GM12878 (cell line): ENCODE measurements at places on chromosomes 5 and 9.

DNA sequence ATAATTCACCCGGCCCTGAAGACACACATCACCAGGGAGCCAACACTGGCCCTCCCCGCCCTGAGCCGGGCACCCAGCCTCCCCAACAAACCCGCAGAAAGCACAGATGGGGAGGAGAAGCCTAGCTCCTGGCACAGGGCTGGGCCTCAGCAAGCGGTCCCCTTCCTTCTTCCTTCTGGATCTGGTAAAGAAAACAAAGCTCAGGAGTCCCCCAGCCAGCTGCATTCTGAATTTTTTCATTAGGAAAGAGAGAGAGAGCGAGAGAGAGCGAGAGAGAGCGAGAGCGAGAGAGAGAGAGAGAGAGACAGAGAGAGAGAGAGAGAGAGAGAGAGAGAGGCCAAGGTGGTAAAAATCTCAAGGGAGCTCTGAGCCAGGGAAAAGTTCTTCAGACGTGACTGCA is 195.7 kb downstream of the CRB2 start:
- no peak for DNase-seq

- DNase-seq = no peak
These were observed 159.1 kb upstream of the ACOT12 start for GRCh38 chr5:81552852-81553566.

DNA sequence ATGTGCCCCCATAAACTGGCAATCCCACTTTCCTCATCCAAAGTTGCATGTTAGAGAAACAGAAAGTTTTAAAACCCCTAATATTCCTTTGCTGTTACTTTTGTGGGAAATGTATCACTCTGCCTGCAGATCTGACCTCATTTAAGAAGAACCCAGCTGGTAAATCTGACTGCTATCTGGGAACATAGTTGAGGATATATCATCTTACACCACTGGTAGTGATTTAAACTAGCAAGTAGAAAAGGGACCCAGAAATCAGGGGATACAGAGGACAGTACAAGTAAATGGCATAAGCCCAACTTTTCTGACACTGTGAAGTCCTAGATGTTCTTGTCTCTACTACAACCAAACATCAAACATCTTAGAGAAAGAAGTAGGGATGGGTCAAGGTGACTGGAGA is 1060.5 kb upstream of the DMAC1 start:
- no peak for DNase-seq

- DNase-seq = no peak
These were observed 5.6 kb downstream of the PRDM12 start for GRCh38 chr9:130669965-130670364.

GRCh38 chr5:74027732-74028338 is 401.8 kb downstream of the ARHGEF28 start:
- DNase-seq = no peak

DNA sequence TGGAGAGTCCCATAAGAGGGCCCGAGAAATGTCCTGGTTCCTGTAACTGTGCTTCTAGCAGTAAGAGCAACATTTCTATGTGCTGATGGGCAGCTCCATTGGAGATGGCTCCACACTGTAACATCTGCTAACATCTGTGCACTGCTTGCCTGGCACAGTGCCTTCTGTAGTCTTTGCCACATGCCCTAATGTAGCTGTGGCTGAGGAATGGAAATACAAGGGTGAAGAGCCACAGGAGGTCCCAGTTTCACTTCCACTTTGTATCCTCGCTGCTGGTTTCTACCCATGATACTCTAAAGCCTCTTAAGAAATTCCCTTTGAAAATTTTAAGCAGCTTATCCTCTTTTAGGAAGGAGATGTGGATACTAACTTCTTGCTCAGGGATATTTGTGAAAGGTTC is 97.4 kb downstream of the HOMER1 start:
- peak; percentile 39 for DNase-seq

DNA sequence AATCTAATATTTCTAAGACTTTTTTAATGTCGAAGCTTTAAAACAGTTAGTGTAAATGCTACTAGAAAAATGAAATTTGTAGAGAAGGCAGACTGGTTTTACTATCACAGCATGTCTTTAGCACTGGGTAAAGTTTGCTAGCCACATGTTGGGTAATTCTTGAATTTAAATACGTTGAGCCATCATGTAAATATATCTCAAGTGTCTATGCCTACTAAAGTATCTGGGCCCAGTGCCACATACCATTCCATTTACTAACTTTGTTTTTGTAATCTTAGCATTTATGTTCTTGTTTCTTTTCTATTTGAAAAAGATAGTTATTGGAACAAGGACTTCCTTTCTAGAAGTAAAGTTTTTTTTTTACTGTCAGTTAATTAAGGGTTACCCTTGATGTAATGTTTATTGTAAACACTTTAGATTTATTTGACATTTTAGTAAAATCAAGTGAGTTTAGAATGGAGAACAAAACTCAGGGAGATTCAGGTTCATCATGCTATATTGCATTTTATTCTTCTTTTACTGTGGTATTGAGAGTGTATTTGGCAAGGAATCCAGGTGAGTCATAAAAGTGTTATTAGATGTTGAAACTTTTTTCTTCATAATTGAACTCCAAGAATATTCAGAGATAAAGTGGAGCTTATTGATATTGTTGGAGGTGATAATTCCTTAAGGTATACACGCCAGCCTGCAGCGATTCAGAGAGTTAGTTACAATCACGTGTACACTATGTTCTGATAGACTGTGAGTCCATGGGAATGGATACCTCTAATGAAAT is 182.4 kb downstream of the CCDC171 start:
- DNase-seq = no peak

DNA sequence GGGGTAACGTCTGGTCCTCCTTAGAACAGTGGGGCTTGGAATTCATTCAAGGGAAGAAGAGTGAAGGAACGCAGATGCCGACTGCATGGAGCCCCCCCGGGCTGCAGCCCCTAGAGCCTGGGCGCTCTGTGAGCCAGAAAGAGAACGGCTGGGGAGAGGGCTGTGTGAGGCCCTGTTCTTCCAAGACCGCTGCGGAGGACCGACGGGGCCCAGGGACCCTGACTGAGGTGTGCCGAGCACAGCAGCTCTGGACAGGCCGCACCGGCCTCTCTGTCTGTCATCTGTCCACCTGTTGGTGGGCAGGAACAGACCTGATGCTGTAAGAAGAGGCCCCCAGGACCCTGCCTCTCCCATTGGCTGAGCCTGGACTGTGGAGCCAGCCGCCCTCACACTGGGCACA is 7.7 kb upstream of the NOTCH1 start:
- DNase-seq = no peak

- peak; percentile 64 for DNase-seq
These were observed 202.6 kb downstream of the ZSWIM6 start for GRCh38 chr5:61534481-61535267.

DNA sequence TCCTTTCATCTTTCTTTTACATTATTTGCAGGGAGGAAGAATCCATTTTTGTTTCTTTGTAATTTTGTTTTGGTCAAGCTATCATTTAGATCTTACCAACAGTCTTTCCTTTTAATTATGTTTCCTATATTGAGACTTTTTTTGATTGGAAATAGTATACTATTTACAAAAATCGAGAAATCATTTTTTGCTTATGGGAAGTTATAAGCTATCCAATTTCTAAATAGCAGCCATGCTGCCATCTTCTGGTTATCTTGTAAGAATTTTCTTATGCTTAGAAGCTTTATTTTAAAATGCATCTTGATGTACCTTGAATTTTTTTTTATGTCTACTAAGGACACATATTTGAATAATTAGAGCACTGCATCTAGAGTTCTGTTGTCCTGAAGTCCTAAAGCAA is 821.2 kb downstream of the PTPRD start:
- no peak for DNase-seq

GRCh38 chr5:76406673-76407072 is 3.6 kb downstream of the IQGAP2 start:
- DNase-seq = no peak

- DNase-seq = no peak
These were observed 10.8 kb downstream of the OR13F1 start for GRCh38 chr9:104514901-104515300.

- DNase-seq = no peak
These were observed 158.2 kb downstream of the HMHB1 start for GRCh38 chr5:143970159-143970558.

- no peak for DNase-seq
These were observed 251.8 kb downstream of the ZNF608 start for GRCh38 chr5:124494540-124495116.

- no peak for DNase-seq
These were observed 5.7 kb upstream of the MTAP start for GRCh38 chr9:21796768-21797167.

GRCh38 chr5:76204713-76205112 is 121.5 kb downstream of the SV2C start:
- no peak for DNase-seq

GRCh38 chr9:4618700-4619099 is 43.4 kb upstream of the PLPP6 start:
- DNase-seq = no peak

GRCh38 chr9:114344692-114345091 is 15.0 kb downstream of the ORM2 start:
- DNase-seq = no peak

DNA sequence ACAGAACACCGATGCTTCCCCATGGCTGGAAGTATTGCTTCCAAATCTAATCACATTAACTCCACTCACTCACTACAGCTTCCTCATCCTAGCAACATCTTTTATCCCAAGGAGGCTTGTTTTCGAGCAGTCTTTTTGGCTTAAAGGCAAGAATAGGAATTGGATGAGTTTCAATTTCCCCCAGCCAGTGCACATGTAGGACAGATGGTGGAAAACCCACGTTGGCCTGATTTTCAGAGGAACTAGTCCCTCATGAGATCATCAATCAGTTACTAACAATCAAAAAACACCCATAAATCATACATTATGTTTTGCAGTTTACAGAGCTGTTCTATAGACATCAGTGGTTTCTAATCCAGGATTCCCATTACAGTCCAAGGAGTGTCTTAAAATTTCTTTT is 48.5 kb upstream of the AGXT2 start:
- no peak for DNase-seq

- no peak for DNase-seq
These were observed 35.1 kb upstream of the ORM1 start for GRCh38 chr9:114287763-114288192.

DNA sequence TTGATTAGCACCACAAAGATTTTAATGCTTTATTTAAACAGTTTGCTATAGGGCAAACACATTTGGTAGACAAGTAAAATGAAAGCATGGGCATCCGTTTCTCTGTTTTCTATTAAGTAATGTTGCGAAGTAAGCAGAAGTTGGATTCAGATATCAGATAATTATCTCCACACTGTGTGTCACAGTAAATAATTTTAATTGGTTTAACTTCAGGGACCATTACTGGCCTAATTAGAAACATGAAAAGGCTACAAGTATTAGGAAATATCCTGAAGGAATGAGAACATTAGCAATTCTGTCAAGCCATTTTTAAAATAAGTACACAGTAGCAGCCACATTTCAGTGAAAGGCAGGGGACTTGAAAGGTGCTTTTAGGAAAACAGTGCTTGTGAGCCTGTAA is 975.4 kb downstream of the NR2F1-AS1 start:
- DNase-seq = no peak

DNA sequence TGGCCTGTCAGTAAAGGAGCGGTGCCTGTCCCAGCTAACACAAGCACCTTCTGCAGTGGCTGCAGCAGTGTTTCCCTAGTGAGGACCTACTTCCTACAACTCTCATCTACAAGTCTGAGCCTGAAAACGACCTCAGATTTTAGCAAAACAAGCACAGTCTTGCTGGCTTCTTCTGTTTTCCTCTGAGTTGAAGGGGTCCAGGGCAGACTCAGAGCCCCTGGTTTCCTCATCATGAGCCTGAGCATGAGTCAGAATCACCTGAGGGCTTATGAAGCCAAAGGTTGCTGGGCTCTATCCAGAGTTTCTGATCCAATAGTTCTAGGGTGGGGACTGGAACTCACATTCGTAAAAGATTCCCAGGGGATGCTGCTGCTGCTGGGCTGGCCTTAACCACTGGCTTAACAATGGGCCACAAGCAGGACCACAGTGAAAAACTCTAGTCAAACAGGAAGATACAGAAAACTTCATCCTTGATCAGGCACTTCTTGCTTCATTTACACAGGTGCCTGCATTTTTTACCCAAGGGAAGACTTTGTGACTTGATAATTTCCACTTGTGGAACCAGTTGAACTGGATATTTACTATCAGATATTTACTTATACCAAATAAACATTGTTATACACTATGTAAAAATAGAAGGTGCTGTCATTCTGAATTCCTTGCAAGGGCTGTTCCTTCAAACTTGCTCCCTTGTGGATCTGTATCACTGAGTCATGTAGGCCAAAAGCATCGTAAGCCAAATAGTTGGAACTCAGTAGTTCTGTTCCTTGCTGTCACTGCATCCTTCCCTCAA is 4.3 kb upstream of the ACER2 start:
- no peak for DNase-seq

DNA sequence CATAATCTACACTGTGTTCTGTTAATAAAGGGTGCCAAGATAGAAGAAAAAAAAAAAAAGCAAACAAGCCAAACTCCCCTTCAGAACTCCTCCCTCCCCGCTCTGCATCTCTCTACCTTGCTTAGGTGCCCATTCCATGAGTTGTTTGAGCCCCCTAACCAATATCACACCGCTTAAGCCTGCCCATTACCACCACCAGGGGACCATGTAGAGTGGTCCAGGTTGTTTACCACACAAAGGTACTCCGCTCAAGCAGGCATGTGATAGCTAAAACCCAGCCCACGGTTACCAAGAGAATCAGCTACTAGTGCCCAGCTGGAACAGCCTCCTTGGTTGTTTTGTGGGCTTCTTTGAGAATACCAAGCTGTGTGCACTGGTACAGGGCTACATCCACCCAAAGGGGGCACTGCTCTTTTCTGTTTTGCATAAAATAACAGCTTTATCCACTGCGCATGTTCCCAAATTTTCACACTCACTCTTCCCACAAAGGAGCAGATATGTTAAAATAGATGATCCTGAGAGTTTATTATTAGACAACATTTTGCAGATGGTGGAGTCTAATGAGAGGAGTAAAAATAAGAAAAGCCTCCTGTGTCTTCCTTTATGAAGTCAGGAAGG is 304.1 kb downstream of the DEPDC1B start:
- DNase-seq = no peak

DNA sequence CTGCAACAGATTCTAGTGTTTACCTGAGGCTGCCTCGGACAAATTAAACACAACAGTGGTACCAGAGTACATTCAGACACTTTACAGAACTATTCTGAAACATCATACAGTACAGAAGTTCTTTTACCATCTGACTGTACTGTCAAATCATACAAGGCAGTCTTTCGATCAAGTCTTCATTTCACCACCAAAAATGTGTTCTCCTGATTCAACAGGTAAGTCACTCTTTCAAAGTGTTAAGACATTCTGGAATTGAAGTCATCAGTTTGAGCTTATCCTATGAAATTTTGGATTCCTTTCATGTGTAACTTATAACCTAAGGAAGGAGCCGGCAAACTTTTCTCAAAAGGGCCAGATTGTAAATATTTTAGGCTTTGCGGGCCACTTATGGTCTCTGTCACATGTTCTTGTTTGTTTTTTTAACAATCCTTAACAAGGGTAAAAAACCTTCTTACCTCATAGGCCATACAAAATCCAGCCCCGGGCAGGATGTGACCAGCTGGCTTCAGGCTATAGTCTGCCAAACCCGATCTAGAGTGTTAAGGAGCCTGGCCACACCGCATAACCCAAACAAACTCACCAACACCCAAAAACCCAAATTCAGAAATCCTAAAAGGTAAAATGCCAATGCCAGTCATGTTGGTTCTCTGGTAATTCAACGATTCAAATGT is 151.6 kb downstream of the DENND1A start:
- no peak for DNase-seq

GRCh38 chr5:97906135-97906534 is 723.1 kb upstream of the RIOK2 start:
- DNase-seq = no peak
